WTC11 (cell line): ENCODE measurements at places on chromosomes 4 and X. TPM values are rescaled to one million over a fixed set of nuclear protein-coding genes. Genes with fewer than 3 reads are reported as not detected.

CT45A10 gene
- total RNA-seq = 0.33 TPM in 1 of 3 replicates, not detected in the others

RHOXF2 gene
- 0.07 to 0.20 TPM in 2 of 3 replicates, not detected in the other for total RNA-seq

SCRG1 gene
- total RNA-seq = not detected in 3 replicates

NLGN4X gene
- 53.8 to 66.9 TPM (median 63.3 TPM) in 3 replicates for total RNA-seq

PACRGL gene
- 13.5 to 16.7 TPM (median 16.0 TPM) in 3 replicates for total RNA-seq

BEX1 gene
- 45.2 to 49.3 TPM (median 46.8 TPM) in 3 replicates for total RNA-seq

ETDB gene
- total RNA-seq = not detected in 3 replicates

VCX3A gene
- 0.25 to 0.76 TPM (median 0.55 TPM) in 3 replicates for total RNA-seq

CLIC2 gene
- total RNA-seq = 0.66 to 1.3 TPM (median 1.1 TPM) in 3 replicates

- DNase-seq = no peak
Observed at GRCh38 chrX:23964191-23964590, 56.4 kb downstream of the CXorf58 start.

GRCh38 chr4:111228396-111228795 lies 605.5 kb upstream of the PITX2 start:
- no peak for DNase-seq

GRCh38 chr4:186723292-186724057 lies at the start of gene FAT1:
TSS of gene FAT1 (minus strand) at chr4:186723856. CDS start at chr4:186709827, 14,029 bp downstream.
- DNase-seq = peak; percentile 60

- DNase-seq = no peak
Observed at GRCh38 chr4:114674080-114674479, 75.5 kb downstream of the UGT8 start.

DNA sequence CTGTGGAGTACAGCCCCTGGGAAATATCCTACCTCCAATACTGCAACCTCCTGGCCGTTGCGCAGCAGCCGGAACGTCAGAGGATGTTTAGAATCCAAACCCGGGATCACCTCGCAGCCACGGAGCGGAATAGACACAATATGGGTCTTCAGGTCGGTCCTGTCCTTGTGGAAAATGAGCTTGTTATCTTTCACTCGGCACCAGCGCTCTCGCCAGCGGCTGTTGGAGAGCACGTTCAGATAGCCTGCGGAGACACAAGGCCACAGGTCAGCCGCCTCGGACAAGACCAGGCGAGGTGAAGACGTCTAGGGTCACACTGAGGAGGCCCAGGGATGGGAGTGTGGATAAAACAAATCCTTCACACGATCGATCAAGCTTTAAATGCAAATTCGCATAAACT lies 139.3 kb downstream of the AFAP1 start:
- DNase-seq = no peak

DNA sequence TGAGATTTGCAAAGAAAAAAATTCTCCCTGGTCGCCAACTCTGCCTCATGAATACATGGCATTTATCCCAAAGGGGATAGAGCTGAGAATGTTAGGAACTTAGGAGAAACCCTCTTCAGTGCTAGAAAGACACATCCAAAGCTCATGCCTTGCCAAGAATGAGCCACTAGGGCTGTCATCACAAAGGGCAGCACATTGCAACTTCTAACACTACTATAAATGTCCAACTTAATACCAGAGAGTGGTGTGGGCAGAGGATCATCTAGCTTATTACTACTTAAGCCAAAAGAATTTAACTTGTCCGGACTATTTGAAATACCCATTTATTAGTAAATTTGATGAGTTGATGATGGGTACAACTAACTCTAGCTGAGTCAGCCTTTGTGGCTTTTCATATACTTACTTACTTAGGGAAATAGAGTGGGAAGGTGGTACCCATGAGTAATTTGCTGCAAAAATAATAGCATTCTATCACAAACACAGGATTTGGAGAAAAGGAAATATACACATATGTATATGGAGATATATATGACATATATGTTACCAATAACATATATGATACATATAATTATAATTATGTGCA lies 66.3 kb upstream of the GAB1 start:
- no peak for DNase-seq

- DNase-seq = no peak
Observed at GRCh38 chr4:57501720-57502119, 391.5 kb upstream of the IGFBP7 start.

GRCh38 chr4:83850435-83850834 lies 314.5 kb downstream of the GPAT3 start:
- DNase-seq = no peak

DNA sequence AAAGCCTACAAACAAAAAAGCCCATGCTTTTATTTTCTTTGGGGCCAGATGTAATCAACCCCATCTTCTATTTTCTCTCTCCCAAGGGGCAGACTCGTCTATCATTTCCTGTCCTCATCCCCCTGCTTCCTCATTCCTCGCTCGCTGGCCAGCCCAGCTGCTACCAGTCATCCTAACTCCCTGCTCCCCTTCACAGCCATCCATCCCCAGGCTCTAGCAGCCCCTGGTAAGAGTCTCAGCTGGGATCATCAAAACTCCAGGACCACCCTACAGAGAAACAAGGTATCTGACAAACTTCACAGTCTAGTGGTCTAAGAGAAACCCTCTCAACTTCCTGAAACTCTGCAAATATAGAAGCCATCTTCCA lies 23.6 kb downstream of the SH3KBP1 start:
- DNase-seq = no peak

DNA sequence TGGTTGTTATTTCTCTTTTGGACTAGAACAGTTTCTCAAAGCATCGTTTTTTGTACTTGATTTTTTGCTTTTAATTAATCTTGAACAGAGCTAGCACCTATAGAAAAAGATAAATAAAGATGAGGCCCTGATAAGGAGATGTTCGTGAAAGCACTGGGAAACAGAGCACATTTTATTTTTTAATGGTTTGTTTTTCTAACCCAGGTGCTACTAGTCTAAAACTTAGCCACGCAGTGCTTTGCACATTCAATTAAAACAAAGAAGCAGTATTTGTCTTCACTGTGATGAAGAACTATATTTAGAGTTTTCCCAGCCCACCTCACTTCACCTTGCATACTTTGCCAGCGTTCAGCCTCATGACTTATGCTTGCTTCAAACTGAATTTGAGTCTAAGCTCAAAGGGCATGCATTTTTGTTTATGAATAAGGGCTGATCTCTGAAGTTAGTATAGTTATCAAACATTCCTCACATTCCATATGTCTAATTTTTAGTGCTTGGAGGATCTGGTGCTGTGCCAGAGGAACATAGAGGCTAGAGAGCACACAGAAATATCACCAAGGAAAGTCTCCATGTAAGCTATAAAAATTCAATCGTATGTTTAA lies 76.7 kb downstream of the WWC2 start:
- DNase-seq = no peak

GRCh38 chrX:41526271-41526670 lies 79.1 kb downstream of the NYX start:
- DNase-seq = no peak

DNA sequence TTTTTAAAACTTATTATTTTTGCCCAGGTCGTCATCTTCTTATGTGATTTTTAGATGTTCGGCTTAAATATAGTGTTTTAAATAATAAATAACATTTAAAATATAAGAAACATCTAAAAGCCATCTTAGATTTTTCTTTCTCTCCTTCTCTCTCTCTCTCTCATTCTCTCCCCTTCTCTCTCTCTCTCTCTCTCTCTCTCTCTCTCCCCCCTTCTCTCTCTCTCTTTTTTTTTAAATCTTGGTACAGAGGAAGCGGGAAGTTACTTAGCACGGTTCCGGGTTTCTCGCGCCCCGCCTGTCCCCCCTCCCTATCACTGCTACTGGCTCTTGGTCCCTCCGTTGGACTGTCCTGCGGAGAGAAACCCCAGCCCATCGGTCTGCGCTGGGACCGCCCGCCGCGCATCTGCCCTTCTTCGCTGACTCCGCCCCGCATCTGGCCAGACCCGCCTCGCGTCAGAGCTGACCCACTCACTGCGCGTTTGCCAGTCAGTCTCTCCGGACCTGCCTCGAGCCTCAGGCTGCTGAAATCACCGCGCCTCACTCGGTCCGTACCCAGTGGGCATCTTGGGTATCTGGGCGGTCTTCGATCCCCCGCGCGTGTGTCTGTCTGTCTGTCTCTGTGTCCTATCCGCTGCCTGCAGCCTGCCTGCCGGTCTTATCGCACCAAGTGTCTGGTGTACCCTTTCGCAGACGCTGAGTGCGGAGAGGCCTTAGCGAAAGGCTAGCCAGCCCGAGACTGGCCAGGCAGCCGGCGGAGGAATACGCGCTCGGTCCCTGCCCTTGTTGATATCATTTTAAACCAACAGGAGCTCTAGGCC lies at the start of gene PABPC5:
PABPC5 (plus strand) TSS at position 489 of the 818 bp plus-strand sequence. CDS start 739 bp downstream, outside the sequence.
- peak; percentile 80 for DNase-seq

- DNase-seq = no peak
Observed at GRCh38 chrX:111634823-111635729, 45.9 kb upstream of the ALG13 start.

DNA sequence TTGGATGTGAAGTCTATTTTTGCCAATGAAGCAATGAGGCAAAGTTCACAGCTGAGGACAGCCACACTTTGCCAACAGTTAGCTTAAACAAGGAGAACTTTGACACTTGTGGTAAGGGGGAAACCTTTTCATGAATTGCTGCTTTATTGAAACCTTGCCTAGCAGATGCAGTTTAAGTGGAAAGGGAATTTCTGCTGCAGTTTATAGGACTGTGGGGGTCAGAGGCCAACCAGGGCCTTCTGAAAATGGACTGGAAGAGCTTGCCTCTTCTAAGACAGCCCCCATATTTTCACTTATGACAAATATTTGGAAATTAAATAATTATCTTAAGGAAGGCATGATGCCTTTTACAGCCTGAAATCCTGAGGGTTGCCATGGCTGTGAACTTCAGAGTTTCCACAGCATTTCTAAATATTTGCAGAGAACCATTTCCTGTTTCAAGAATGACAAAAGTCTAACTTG lies 550.3 kb downstream of the RAB28 start:
- DNase-seq = no peak

- DNase-seq = no peak
Observed at GRCh38 chr4:165301833-165302232, 25.6 kb upstream of the MSMO1 start.

GRCh38 chr4:14084598-14084997 lies 457.1 kb upstream of the BOD1L1 start:
- peak; percentile 16 for DNase-seq

DNA sequence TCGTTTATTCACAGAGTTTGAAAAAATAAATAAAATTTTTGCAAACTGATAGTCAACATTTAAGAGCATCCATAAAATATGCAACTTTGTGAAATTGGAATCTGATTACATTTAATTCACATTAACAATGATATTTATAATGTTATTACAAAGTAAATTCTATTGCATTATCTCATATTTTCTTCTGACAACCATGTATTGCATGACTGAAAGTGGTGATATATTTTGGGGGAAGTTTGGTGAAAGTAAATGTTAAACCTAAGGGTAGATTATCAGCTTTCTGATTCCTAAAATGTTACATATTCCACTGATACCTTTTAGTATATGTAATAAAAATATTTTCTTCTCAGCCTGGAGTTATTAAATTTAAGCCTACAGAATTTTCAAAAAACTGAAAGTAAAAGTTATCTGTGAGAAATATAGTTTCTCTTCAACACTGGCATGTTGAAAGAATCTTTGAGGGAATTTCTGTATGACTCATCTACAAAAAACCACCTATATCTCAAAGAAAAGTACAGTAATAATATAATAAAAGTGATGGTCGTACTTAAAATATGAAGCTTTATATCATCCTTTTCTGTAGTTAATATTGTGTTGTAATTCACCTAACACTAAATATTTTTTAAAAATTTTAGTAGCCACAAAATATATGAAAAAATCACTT lies 1179.6 kb upstream of the PCDH7 start:
- no peak for DNase-seq

DNA sequence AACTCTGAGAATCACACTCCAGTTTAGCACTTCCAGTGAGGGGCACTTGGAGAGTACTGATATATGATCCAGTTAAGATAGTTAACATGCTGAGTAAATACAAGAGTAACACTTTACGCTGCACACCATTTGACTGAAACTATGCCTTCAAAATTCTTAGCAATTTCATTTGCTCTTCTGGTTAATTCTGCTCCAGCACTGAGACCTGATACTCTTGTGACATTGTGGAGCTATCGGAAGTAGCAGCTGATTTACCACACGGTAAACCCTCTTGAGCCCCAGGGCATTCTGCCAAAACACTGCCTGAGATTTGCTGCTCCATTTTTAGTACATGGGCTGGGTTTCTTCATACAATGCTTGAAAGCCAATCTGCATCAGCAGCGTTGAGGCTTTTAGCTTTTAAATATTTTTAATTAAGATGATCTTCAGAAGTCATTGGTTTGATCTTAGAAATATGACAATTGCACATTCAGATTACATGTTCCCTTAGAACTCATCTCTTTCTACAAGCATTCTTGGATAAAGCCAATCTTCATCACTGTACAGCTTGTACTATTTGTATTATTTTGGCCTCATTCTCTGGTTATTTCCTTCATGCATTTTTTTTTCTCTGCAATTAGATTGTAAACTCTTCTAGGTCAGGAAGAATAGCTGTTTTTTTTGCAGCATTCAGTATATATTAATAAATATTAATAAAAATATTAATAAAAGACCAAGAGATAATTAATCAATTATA lies 67.8 kb upstream of the ETNPPL start:
- DNase-seq = no peak

DNA sequence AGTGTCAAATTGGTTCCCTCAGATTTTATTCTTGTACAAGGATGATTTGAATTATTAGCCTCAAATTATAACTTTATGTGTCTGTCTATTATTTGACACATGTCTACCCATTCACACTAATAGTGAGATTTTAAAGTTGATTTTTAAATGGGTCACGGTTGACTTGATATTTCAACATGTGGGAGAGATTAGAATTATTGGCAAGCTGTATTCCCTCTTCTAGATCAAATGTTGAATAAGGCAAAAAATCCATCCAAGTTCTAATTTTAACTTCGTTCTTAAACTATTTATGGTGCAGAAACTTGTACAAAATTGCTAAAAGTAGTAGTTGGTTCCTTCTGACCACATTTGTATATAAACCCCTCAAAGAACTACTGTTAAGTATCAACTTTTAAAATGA lies 1498.0 kb downstream of the STIM2 start:
- no peak for DNase-seq

- DNase-seq = no peak
Observed at GRCh38 chrX:679291-679979, 48.8 kb downstream of the SHOX start.

GRCh38 chrX:115892056-115892708 lies 278.4 kb upstream of the AGTR2 start:
- DNase-seq = no peak
